ENCODE measurements at places on chromosomes 12 and 14. TPM values are rescaled to one million over a fixed set of nuclear protein-coding genes. Genes with fewer than 3 reads are reported as not detected.

DNA sequence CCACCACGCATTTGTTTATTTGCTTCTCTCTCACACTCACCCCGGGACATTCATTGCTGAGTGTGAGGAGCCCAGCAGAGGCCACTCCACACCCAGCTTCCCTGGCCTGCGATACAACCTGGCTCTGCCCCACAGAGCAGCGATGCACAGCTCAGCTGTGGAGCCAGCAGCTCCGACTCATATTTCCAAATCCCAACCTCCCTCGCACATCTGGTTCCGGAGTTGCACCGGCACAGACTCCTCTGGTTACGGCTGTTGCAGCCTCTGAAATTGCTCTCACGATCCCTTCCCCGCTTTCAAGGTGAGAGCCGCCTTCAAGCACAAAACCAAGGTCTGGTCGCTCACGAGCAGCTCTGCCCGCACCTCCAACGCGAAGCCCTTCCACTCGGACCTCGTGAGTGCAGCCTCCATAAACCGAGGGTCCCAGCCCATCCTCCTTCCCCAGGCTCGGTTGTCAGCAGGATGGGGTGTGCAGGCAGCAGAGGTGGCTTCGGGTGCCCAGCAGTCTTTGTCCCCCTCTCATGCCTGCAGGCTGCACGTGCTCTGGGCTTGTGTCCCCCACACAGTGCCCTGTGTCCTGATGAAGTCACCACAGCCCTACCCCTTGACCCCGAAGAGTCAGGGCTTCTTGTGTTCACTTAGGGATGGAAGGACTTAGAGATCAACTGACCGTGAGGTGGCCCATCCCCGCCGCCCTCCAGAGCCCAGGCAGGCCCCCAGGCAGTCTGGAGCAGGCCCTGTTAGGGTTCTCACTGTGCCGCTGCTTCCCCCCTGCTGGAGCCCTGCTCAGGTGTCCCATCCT, 184.3 kb downstream of the ADGRD1 start:
- no peak overlapping the region for H3K27ac ChIP-seq
- H3K4me1 ChIP-seq: no peaks in the 10 kb centered on the region
- no peak overlapping the region for H3K4me3 ChIP-seq
- no peaks in the 10 kb centered on the region for H3K27me3 ChIP-seq

DNA sequence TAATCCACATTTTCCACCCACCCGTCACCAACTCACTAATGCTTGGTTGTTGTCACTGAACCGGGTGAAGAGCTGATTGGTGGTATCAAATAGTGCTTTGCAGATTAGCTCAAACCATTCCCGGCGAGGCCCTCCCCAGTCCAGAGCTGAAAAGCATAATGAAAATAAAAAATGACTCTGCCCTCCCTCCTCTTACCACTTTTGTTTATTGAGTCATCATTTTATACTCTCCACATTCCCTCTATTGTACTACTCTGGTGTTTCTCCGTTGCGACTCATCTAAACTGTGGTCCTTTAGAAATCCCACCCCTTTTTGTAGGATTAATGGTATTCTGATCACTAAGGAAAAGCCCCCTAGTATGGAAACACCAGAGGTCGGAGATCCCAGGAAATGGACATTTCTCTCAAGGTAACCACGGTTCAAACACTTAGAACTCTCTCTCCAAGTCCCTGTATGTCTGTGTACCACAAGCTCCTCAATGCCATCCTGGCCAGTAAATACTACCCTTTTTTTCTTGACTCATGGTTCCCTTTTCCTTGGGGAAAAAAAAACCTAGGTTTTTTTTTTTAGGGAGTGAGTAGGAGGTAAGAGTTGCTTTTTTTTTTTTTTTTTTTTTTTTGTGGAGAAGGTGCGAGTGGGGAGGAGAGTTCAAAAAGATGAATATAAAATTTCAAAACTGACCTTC, 42.0 kb downstream of the AREL1 start:
- H3K27ac ChIP-seq: peak overlapping the region; percentile 79
- peaks cover 14% of the 10 kb centered on the region for H3K4me1 ChIP-seq
- peaks cover 25% of the 10 kb centered on the region for H3K36me3 ChIP-seq
- H3K27me3 ChIP-seq: no peaks in the 10 kb centered on the region

KANSL2 gene
- 31.3 TPM for total RNA-seq

DNA sequence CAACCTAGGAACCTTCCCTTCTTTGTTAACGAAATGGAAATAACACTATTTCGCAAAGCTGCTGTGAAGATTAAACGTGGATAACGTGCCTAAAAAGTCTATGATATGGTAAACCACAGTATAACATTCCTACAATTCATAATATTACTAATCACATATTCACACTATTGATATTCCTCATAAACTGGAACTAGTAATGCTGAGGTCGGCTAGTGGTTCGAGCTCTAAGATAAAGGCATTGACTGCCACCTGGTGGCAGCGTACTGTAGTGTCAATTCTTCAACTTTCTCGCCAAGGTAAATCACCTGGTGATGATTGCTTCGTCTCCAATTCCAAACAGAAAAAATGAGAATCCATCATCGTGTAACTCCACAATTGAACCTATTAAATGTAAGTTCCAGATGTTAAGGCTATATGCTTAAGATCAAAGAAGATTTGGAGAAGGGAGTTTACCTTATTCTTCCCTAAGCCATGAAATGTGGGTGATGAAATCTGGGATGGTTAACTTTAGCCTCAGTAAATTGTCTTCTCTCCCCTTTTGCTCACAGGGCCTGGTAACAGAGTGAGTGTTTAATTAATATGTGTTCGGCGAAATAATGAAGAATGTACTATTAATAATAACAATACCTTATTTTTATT, 197.5 kb upstream of the TMEM132C start:
- DNase-seq: no peak
- H3K27me3 ChIP-seq: no peaks in the 10 kb centered on the region
- no peak overlapping the region for H3K4me3 ChIP-seq
- H3K27ac ChIP-seq: no peak overlapping the region

DNA sequence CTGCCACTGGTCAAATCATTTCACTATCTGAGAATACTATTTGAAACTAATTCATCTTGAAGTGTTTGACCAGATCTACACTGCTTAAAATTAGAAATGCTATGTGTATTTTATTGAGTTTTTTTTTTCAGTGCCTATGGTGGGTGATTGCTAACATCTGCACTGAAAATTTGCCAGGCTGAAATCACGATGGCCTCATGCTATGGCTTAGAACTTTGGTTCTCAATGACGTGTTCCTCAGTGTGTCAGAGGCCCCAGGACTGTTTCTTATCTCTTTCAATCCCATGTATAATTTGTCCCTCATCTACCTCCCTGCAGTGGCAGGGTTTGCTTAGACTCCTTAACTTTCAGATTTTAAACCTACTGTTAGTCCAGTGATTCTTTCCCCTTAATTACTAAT, 36.2 kb upstream of the NKX2-8 start:
- no peaks in the 10 kb centered on the region for H3K27me3 ChIP-seq
- no peaks in the 10 kb centered on the region for H3K4me1 ChIP-seq
- DNase-seq: no peak
- H3K36me3 ChIP-seq: no peaks in the 10 kb centered on the region

DNA sequence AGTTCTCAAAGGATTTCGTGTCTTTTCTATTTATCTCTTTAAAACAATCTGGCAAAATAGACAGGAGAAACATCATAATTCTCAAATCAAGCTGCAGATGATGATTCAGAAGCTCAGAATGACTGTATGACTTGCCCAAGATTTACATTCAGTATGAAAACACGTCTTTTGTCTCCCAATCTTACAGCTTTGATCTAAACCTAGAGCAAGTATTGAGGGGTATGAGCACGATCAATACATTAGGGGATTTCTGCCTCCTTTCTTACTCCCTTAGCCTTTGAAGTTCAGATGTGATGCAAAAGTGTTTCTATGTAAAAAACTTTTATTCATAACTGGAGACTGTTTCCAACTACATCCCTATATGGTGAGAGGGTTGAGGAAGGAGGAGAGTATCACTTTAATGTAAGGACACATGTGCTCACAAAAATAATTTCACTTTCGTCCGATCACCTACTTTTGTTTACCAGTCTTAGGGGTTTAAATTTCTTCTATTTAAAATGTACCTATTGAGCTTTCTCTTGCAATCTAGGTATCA, 454.8 kb downstream of the TMTC2 start:
- no peaks in the 10 kb centered on the region for H3K4me1 ChIP-seq
- no peak overlapping the region for H3K27ac ChIP-seq
- H3K27me3 ChIP-seq: no peaks in the 10 kb centered on the region
- H3K36me3 ChIP-seq: no peaks in the 10 kb centered on the region

DNA sequence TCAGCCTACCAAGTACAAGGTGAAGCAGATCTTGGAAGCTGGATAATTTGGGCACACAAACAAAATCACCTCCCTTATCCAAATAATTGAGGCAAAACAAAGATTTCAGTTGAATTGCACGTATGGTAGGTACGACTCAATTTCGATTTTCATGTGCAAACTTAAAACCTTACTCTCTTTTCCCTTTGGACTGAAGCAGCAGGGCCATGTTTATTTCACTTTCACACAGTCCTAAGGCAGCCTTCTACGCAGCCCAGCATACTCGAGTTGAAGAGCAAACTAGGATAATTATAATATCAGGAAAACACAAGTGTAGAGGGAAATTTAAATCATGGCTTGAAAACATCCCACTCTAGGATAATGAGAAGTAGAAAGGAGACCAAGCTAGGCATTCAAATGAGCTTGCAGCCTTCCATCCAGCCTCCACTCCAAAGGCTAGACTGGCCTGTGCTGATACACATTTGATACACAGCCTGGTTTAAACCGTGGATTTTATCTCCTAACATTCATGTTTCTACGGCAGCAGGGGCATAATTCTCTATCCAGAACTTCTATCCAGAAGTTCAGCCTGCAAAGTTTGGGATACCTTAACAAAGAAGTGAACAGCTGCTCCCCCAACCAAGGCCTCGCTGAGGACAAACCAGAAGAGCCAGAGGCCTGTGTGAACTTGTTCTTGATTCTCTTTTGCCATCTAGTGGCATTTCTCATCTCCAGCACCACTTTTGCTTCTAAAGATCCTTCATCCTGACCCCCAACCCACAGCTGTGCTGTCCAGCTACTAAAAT, 2.4 kb upstream of the RNASE7 start:
- DNase-seq: no peak
- peaks cover 13% of the 10 kb centered on the region for H3K4me1 ChIP-seq
- no peak overlapping the region for H3K4me3 ChIP-seq

Measured in thoracic aorta (tissue), 2 donors.